A172 (cell line): ENCODE measurements at places on chromosomes 5 and 9.
A peak's percentile ranks its signal among the peaks of the same experiment; 100 is the strongest.

DNA sequence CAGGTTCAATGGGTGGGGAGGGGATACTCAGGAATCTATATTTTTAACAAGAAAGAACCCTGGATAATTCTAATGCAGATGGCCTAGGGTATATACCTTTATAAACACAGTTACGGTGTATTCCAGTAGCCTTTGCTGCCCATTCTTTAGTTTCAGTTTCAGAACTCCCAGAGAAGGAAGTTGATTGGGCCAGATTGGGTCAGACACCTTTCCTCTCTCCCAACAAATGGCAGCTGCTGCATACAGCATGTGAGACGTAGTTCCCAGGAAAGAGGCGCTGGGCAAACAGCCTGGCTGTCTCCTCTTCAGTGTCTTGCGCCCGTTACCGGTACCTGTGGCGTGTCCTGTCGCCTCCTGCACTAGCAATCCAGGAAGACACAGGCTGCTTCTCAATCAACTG is 20.4 kb downstream of the ACO1 start:
- DNase-seq: no peak

DNA sequence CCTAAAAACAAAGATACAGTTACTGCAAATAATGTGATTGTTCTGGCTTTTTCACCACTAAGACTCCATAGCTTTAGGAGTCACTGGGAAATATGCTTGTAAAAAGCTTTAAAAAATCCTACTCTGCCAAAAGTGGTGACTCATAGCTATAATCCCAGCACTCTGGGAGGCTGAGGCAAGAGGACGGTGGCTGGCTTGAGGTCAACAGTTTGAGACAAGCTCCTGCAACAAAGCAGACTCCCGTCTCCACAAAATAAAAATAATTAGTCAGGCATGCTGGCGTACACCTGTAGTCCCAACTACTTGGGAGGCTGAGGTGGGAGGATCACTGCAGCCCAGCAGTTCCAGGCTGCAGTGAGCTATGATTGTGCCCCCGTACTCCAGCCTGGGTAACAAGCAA is 406.4 kb downstream of the HTR1A start:
- DNase-seq: peak; percentile 20

- DNase-seq: no peak
Measured at GRCh38 chr5:178069909-178070308, 43.4 kb upstream of the N4BP3 start.

GRCh38 chr5:179265514-179266290 is 79.6 kb downstream of the ADAMTS2 start:
- peak; percentile 76 for DNase-seq
